ENCODE measurements at places on chromosomes 4 and X.
A peak's percentile ranks its signal among the peaks of the same experiment; 100 is the strongest.

- DNase-seq: no peak
Observed at GRCh38 chr4:153564630-153565525, 98.7 kb downstream of the TMEM131L start.

DNA sequence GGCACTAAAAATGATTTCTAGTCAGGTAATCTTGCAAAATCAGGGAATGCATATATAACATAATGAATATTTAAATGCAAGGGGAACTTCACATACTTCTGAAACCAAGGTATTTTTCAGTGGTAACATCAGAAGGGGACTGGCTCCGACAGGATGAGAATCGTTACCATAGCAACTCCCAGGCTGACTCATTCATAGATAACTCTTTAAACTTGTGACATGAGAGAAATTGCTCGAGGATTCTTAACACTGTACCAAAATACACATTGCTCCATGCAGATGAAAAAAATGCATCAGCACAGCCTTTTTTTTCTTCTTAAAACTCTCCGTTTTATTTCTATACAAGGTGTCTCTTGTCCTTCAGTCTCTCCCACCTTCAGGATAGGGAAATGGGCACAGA, 114.3 kb downstream of the GABRB1 start:
- DNase-seq: no peak

DNA sequence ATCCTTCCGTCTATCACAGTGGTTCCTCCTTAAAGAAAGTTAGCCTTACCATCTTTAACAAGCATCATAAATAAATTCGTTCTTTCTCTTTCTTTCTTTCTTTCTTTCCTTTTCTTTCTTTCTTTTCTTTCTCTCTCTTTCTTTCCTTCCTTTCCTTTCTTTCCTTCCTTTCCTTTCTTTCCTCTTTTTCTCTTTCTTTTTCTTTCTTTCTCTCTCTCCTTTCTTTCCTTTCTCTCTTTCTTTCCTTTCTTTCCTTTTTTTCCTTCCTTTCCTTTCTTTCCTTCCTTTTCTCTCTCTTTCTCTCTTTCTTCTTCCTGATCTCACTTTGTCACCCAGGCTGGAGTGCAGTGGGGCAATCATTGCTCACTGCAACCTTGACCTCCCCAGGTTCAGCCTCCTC, 60.4 kb downstream of the ENPP6 start:
- DNase-seq: no peak

- no peak for DNase-seq
Observed at GRCh38 chr4:163474027-163474426, 473 bp upstream of the TKTL2 start.

GRCh38 chr4:158914218-158914617, 145.4 kb downstream of the FNIP2 start:
- DNase-seq: no peak

DNA sequence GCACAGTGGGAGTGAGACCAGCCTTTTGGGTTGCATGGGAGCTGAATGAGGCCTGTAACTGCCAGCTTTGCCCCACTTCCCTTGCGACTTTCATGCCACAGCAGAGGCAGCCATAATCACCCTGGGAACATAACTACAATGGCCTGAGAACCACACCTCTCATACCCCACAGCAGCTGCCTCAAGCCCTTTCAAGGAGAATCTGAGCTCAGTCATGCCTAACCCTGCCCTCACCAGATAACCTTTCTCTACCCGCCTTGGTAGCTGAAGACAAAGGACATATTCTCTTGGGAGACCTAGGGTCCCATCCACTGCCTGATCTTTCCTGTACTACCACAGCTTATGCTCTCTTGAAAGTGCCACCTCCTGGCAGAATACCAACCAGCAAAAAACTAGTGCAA, 599.9 kb upstream of the IGFBP7 start:
- no peak for DNase-seq

- DNase-seq: no peak
Observed at GRCh38 chrX:131359611-131360010, 70.5 kb upstream of the IGSF1 start.

- DNase-seq: no peak
Observed at GRCh38 chr4:3200423-3201090, 48.4 kb upstream of the MSANTD1 start.

DNA sequence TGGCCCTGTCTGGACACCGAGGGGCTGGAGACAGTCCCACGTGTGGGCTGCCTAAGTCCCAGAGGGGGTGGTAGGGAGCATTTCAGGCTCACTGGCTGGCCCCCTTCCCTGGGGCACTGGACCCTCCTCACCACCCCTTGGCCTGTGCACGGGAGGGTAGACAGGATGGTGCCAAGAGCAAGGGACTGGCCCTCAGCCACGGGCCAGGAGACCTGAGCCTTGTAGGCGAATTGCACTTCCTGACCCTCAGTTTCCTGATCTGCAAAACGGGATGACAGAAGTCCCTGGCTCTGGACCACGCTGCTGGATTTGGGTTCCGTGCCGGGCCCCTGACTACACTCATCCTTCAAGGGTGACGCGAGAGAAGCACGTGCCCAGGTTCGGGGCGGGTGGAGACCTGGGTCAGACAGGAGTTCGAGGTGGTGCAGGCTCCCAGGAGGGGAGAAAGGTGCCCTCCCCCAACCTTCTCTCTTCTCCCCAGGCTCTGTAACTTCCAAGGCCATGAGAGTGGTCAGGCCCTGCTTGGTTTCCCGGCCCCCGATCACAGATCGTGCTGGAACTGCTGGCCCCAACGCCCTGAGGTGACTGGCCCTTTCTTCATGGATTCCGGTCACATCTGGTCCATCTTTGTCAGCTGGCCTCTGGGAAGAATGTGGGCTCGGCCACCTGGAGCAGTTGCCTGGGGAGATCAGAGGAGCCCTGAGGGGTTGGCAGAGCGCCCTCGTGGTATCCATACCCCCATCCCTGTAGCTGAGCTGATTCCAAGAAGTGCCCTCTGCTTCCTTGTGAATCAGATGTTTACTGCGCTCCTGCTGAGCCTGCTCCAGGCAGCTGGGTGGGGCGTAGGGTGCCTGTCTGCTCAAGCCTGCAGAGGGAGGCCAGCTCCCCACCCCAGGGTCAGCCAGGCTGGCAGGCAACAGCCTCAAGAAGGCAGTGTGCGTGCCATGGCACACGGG, 3.3 kb downstream of the SH3BP2 start:
- DNase-seq: no peak

DNA sequence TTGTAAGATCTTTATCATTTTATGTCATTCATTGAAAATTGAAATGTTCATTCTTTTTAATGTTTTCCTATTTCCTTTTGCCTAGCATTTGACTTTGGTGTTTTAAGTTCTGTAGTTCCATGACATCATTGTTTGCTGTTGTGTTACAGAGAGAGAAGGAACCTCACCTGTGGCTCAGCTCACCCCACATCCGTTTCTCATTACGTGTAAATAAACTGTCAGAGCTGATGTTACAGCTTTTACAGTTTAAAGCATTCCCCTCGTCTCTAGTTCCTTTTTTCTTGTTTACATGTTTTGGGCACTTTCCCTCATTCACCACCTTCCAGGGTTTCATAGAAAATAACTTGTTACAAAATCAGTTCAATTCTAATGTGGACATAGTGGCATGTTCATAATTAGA, 137.2 kb downstream of the FNIP2 start:
- no peak for DNase-seq

DNA sequence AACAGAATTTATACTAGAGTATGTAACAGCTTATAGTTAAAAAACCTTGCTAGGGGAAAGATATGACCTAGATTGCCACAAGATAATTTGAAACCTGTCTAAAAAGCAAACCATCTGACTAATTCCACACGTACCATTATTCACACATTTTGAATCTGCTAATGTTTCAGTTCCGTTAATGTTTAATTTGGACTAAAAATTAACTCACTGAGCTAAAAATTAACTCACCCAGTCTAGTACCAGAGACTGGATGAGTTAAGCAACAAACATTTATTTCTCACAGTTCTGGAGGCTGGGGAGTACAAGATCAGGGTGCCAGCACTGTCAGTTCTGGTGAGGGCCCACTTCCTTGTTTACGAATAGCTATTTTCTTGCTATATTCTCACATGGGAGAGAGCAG, 231.5 kb upstream of the DIAPH2 start:
- DNase-seq: no peak

DNA sequence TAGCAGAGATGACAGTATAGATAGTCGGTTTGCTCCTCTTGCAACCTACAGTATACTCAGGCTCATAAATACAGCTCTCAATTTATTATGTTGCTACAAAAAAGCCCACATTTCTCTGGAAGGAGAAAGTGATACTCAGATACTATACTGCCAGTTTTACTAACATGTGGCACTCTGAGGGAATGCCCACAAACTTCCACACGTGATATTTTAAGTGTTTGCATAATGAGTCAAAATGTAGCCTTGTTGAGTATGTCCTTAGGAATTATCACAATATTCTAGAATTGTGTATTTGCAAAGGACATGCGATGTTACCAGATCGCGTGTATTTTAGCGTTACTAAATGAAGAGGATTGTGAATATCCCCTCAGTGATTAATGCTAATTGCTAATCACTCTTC, 929.1 kb downstream of the STIM2 start:
- DNase-seq: no peak

DNA sequence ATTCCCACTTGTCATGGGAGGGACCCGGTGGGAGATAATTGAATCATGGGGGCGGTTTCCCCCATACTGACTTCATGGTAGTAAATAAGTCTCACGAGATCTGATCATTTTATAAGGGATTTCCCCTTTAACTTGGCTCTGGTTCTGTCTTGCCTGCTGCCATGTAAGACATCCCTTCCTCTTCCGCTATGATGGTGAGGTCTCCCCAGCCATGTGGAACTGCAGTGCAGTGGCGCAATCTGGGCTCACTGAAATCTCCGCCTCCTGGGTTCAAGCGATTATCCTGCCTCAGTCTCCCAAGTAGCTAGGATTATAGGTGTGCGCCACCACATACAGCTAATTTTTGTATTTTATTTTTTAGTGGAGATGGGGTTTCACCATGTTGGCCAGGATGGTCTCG, 2.9 kb downstream of the HPGDS start:
- no peak for DNase-seq

- peak; percentile 53 for DNase-seq
Observed at GRCh38 chr4:88737307-88737941, 39.8 kb upstream of the NAP1L5 start.

GRCh38 chr4:72312032-72312650, 256.9 kb downstream of the ADAMTS3 start:
- DNase-seq: no peak

GRCh38 chr4:112748352-112748878, 111.5 kb downstream of the LARP7 start:
- no peak for DNase-seq

DNA sequence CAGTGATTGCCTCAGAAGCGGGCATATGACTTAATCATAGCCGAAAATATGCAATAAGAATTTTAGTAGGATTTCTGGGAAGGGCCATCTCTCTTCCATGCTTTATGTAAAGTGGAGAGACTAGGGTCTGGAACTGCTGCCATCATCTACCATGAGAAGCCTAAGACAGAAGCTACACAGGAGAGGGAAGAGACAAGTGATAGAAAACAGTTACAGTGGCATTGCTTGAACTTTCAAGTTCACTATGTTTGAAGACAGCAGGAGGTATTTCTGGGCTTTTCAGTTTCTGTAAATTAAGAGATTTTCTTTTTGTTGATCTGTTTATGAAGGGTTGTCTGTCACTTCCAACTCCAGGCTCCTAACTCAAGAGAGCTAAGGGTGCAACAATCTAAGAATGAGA, 62.5 kb downstream of the ZNF330 start:
- DNase-seq: no peak

DNA sequence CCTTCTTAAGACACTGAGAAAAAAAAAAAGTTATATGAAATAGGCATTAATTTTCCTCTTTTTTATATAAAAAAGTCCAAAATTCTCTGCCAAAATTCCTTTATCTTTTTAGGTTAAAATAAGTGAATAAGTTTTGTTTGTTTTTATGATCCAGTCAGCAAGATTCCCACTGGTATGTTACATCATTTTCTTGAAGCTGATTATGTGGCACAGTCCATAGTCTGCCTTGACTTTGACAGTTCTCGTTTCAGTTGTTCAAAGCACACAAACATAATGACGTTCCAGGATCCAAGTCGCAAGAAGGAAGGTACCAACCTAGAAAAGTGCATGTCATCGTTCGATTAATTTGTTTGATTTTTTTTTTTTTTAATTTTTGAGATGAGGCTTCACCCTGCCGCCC, 9.1 kb downstream of the UCP1 start:
- DNase-seq: no peak

DNA sequence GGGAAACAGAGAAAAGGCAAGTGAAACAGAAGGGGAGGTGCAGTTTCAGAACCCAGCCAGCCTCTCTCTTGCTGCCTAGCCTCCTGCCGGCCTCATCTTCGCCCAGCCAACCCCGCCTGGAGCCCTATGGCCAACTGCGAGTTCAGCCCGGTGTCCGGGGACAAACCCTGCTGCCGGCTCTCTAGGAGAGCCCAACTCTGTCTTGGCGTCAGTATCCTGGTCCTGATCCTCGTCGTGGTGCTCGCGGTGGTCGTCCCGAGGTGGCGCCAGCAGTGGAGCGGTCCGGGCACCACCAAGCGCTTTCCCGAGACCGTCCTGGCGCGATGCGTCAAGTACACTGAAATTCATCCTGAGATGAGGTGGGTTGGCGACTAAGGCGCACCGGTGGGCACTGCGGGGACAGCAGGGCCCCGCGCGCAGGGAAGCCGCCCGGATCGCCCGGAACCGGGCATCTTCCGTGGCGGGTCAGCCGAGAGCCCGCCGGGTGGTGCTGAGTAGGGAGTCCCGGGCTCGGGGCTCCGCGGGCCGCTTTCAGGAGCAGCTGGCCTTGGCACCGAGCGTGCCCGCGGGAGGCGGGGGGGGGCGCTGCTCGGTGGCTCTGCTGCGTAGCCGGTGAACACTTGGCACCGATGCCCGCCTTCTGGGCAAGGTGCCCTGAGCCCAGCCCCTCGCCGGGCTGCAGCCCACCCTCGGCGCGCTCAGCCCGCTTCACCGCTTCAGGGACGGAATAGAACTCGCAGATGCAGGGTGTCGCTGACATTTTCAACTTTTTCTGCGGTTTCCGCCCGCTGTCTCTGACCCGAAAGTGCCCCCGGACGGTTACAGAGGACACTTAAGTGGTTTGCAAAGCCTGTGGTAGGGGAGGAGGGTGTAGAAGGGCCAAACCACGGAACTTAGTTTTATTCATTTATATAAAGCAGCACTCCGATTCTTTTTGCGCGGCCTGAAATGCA, at the start of gene CD38:
CD38 (plus strand) TSS at position 40 of the 953 bp plus-strand sequence; CDS start at position 127, 87 bp downstream.
- no peak for DNase-seq

- DNase-seq: no peak
Observed at GRCh38 chr4:66777097-66777496, 768.2 kb downstream of the CENPC start.

- DNase-seq: no peak
Observed at GRCh38 chr4:153731239-153731638, 28.6 kb downstream of the RNF175 start.
